Right hindlimb (tissue), 1 donor: ENCODE measurements at places on chromosomes 16 and 17.
A peak's percentile ranks its signal among the peaks of the same experiment; 100 is the strongest.

DNA sequence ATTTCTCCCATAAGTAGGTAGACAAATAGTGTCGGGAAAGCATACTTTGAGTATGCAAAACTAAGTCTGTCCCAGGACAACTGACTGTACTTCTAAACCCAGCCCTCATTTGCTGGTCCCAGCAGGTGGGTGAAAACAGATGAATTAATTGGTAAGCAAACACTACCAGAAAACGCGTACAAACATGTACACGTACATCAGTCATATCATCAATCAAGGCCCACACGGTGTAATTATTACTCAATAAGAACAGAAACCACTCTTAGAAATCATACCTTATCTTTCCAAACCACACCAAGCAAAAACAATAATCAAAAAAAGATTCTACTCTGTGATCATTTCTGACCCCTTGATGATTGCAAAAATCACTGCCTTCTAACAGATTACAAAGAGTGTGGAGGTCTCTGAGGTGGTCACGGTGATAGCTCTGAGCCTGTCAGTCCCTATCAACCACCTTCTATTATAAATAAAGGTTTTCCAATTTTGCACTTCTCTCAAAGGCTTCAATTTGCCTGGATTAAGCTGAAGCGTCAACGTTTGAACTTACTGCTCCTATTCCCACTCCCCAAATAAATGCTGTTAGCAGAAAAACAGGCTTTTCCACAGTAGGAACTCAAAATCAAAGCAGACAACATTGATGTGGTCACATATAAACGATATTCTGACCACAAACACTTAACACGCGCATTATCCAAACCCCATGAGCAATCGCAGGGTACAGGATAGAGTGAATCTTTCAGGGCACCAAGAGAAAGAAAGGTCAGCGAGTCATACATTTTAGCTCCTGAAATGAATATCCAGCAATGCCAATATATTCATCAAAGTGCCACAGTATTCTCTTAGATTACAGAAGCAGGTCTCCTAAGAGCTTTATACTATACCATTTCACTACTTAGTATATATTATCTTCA lies 211.9 kb downstream of the STX8 start:
- DNase-seq = no peak

DNA sequence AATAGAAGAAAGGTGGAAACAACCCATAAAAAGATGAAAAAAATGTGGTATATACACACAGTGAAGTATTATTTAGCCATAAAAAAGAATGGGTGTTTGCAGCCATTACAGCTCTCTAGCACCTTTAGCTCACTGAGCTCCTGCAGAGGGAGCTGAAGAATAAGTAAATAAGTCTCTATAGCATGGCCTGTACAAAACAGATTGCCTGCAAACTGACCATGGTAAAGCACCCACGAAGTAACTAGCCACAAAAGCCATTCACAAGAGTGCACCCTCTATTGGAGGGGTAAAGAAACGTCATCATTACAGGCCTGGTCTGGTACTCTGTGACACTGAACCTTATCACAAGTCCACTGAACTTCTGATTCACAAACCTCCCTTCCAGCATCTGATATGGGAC lies 76.3 kb downstream of the USP32 start:
- no peak for DNase-seq

GRCh38 chr16:78504401-78504851 lies 405.0 kb downstream of the WWOX start:
- DNase-seq = peak; percentile 61

DNA sequence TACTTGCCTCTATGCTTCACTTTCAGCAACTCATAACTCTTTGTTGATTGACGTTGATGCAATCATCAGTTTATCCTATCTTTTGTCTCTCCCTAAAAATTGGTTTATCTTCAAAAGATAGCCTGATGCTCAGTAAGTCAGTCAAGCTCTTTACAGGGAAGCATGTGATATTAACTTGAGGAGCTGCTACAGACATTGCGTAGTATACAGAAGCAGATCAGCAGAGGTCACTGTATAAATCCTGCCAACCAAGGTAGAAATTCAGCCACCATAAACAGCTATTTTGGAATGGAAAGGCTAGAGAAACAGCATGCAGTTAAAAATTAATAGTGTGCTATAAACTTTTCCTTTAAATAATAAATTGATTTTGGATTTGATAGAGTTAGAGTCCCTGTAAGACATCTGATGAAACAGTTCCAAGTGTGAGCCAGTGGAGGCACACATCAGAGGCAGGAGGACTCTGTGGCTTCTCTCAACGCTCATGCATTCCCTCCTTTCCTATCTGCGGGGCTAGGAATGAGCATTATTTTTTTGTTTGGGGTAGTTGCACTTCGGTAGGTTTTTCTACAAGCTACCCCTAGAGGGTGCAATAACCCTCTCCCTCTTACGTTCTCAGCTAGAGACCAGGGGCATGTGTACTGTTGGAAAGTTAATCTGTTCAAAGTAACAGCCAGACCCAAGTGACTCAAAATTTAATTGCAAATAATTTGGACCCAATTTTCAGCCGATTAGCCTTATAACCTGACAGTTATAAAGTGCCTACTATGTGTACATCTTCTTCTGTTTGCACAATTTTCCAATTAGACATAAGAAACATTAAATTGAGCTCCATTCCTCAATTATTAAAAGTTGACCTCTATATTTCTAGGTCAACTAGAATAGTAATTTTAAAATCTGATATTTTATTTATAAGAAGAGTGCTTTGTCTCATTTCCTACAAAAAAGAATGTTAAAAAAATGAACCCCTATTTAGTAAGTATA lies 647.7 kb upstream of the SOX9 start:
- DNase-seq = no peak

GRCh38 chr17:39208893-39209292 lies 8.8 kb downstream of the RPL19 start:
- DNase-seq = no peak

DNA sequence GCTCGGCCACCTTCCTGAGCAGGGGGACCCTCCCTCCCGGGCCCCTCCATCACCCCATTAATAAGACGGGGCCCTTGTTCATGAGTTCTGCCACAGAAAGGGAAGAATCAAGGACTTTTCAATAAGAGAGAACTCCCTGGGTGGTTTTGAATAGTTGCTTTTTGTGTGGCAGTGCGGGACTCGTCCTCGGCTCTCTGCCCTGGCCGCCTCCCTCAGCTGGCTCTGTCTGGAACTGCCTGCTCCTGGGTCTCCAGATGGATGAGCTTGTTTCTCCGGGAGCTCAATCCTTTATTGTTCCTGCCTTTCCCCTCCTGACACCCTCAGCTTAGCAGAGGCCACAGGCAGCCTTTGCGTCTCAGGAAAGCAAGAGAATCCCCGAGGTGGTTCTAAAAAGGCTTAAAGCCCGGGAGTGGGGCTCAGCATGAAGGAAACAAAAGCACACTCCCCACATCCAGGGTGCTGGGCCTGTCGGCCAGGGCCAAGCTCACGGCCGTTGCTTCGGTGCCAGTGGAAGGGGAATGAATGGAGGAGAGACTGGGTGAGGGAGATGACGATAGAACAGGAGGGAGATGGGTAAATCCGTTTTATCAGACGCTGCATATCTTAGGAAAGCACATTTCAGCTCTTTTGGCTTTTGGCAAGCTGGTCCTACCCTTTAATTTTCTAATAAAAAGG lies 60.2 kb downstream of the RAI1 start:
- DNase-seq = peak; percentile 67

- peak; percentile 16 for DNase-seq
Measured at GRCh38 chr16:11392041-11392581, 46.9 kb downstream of the RMI2 start.

- DNase-seq = no peak
Measured at GRCh38 chr17:83035722-83036121, 43.7 kb upstream of the METRNL start.

DNA sequence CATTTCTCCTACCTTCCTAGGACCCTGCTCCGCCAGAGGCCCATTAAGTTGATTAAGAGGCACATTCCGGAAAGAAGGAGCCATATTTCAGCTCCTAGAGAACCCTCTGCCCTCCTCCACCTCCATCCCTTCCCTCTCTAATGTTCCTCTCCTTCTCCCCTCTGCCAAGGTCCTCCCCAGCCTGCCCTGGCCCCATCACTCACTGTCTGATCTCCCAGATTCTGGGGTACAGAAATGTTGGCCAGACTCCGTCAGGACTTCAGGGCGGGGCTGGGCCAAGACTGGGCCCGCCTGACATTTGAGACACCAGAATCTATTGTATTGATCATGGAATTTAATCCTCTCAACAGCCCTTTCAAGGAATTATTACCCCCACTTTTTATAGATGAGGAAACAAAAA lies 136.1 kb downstream of the TMEM132E start:
- DNase-seq = no peak

DNA sequence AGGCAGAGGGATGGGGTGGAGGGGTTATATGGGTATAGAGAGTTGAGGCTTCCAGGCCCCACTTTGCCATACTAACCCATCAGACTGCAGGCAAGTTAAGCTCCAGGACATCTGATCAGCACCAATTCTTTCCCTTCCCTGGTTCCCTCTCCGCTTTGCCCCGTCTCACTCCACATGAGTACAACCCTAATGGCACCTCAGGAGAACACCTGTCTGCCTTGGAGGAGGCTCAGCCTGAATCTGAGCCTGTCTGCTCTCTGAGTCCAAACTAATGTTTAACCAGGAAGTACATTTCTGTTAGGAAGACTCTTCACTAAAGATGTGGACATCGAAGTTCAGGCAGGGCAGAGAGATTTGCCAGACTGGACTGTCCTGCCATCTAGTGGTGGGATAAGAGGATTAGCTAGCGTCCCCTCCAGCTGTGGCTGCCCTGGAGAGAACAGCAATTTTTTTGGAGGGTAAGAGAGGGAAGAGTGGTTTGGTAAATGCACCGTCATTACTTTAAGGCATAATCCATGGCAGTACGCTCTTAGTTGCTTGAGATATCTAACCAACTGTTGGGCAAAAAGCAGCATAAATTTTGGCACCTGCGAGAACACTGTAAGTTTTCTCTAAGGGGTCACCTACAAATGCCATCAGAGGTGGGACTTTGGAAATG lies 29.2 kb upstream of the LRRC75A start:
- peak; percentile 90 for DNase-seq

GRCh38 chr16:82368041-82368440 lies 198.0 kb upstream of the MPHOSPH6 start:
- peak; percentile 49 for DNase-seq

DNA sequence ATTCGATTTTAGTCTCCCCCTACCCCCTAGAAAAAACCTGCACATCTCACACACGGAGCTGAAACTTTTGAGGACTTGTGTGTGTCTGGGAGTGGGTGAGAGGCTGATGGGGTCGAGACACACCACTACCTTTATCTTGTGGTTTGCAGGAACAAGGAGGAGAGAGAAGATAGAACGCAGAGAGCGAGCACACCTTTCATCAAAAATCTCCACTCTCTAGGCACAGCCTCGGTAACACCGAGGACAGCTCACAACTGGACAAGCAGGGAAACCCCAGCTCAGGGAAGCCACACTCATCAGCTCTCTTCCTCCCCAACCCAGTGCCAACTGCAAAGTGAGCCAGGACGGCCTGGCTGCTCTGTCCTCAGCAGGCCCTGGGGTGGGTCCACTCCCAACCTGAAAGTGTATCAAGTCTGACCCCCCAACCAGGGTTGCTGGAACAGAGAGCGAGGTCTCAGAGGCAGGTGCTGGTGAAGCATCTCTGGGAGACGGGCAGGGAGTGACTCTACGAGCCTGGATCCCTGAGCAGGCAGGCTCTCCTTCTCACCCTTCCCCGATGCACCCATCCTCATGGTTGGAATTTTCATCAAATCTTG lies 5.2 kb upstream of the GHDC start:
- no peak for DNase-seq

DNA sequence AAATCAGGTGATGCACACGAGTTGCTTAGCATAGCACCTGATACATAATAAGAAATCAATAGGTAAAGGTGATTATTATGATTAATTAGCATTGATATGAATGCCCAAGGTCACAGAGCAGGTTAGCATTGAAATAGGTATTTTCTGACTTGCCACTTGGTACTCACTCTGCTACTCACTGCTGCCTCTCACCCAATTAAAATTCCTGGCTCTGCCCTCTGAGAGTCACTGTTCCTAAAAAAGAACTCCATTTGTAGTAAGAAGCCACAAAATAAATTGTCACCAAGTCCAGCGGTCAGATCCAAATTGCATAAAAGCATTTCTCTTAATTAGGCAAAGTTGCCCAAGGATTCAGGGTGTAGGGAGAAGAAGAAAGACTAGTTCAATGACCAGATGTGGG lies 8.9 kb upstream of the GRIN2A start:
- no peak for DNase-seq

DNA sequence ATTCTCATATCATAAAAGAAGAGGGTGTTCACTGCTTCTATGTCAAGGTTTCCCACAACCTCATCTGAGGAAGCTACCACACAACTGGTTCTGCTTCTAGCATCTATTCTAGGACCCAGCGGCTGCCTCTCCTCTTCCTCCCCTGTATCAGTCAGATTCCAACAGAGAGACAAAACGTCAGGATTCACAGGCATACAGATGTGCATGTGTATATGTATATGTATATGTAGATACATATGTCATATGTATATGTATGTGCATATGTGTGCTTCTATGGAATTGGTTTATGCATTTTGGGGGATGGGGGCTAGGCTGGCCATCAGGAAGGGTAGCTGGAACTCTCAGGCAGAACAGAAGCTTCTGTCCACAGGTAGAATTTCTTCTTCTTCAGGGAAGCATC lies 37.4 kb upstream of the NLRP1 start:
- no peak for DNase-seq

- no peak for DNase-seq
Measured at GRCh38 chr17:32523827-32524552, 37.2 kb downstream of the CDK5R1 start.

GRCh38 chr16:73152386-73153125 lies 104.6 kb upstream of the ZFHX3 start:
- no peak for DNase-seq

DNA sequence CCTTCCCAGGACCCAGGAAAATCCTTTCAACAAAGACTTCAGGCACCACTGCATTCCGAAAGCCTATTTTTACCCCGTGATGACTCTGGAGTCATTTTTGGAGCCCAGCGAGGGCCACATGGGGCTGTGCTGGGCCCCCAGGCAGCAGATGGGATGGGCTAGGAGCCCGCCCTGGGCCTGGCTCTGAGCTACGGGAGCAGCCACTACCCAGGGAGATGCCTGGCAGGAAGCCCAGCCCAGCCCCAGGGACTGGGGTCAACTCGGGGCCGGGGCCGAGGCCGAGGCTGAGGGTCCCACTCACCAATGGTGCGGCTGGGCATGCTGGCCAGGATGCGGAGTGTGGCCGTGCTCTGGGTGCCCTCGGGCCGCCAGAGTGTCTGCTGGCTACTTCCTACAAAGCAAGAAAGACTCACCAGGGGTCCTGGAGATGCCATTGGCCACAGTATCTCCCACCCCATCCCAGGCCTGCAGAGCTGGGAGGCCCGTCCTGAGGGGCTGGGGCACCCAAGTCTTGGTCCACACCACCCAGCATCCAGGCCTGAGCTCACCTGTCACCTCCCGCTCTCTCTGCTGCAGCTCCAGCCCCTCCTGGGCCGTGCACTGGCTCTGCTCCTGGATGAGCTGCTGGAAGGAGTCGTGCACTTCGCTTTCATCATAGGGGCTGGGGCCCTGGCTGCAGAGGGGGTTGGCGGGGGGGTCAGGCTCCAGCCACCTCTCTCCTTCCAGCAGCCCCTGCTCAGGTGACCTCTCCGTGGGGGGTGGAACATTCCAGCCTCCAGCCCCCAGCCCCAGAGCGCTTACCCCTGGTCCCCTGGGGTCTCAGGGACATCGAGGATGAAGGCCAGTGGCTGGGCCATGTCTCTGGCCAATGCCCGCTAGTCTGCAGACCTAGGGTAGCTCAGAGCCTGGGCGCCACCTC lies 2.3 kb downstream of the TMC6 start:
- DNase-seq = no peak

GRCh38 chr17:78946631-78947030 lies 21.4 kb upstream of the TIMP2 start:
- DNase-seq = no peak

GRCh38 chr17:68320311-68320865 lies 29.1 kb downstream of the ARSG start:
- DNase-seq = no peak
